ENCODE measurements at places on chromosomes 1 and 21. TPM values are rescaled to one million over a fixed set of nuclear protein-coding genes. Genes with fewer than 3 reads are reported as not detected.

DNA sequence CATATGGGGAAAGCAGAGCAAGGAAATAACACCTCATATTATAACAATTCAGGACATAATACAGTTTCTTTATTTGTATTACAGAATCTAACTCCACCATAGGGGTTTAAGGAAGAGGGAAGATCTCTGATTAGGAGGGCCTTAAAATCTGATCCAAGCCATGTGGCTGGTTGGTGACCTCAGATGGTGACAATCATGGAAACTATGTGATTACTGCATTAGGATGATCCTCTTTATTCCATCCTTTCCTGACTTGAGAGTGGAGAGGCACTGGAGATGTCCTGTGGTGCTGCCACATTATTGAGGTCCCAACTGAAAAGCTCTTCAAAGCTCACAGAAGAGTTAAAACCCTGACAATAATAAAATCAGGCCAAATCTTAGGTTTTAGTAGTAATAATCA lies 168.1 kb upstream of the BEND5 start:
- no peak overlapping the region for H3K4me3 ChIP-seq
- no peaks in the 10 kb centered on the region for H3K36me3 ChIP-seq
- no peaks in the 10 kb centered on the region for H3K27me3 ChIP-seq
- no peak for DNase-seq
- H3K4me1 ChIP-seq: no peaks in the 10 kb centered on the region

- DNase-seq: no peak
- no peak overlapping the region for H3K27ac ChIP-seq
- H3K4me3 ChIP-seq: no peak overlapping the region
- H3K36me3 ChIP-seq: peaks cover 52% of the 10 kb centered on the region
Observed at GRCh38 chr1:955474-955873, 3.6 kb downstream of the NOC2L start.

NEGR1 gene
- not detected for total RNA-seq

GRCh38 chr21:45562965-45563364 lies 20.7 kb upstream of the SLC19A1 start:
- DNase-seq: no peak
- no peak overlapping the region for H3K27ac ChIP-seq
- no peaks in the 10 kb centered on the region for H3K4me1 ChIP-seq
- H3K4me3 ChIP-seq: no peak overlapping the region
- no peaks in the 10 kb centered on the region for H3K36me3 ChIP-seq

DNA sequence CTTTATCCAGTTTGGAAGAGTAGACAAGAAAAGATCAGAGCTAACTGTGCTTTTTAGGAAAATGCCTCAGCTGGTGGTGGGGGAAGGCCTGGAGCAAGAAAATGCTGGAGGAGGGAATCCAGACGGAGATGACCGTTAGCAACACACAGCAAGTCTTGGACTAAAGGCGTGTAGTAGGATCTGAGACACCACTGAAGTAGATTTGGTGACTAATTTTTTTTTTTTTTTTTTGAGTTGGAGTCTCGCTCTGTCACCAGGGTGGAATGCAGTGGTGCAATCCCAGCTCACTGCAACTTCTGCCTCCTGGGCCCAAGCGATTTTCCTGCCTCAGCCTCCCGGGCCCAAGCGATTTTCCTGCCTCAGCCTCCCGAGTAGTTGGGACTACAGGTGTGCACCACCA lies 41.2 kb downstream of the LPAR3 start:
- DNase-seq: no peak
- peaks cover 34% of the 10 kb centered on the region for H3K4me1 ChIP-seq
- H3K4me3 ChIP-seq: no peak overlapping the region
- H3K27ac ChIP-seq: no peak overlapping the region
- no peaks in the 10 kb centered on the region for H3K27me3 ChIP-seq
- no peaks in the 10 kb centered on the region for H3K36me3 ChIP-seq

DNA sequence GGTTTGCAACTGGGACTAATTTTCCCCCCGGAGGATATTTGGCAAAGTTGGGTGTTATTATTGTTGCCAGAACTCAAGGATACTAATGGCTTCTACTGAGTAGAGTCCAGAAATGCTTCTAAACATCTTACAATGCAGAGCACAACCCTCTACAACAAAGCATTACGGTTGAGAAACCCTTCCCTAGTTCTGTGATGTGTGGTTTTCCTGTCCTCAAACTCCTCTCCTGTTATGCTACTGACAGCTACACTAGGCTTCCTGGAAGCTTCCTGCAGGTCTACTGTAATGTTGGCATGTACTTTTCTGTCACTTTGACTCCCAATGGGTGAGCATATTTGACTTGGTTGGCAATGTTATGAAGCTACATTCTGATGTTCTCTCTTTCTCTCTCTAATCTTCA lies 1656.9 kb downstream of the MRPL39 start:
- DNase-seq: no peak
- H3K27me3 ChIP-seq: no peaks in the 10 kb centered on the region
- no peak overlapping the region for H3K4me3 ChIP-seq
- no peaks in the 10 kb centered on the region for H3K36me3 ChIP-seq

DNA sequence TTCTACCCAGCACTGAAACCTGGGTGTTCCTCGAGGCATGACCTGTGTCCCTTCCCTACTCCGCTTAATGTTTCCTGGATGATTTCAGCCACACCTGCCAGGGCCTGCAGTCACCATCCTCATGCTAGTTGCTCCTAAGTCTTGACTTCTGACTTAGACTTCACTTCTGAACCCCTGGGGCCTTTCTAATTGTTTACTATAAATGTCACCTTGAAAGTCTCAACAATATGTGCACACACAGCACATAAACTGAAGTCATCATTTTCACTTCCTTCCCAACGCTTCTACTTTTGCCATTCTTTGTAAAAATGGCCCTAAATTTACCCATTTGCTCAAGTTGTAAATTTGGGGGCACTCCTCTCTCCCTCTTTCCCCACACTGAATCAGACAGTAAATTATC lies 141.1 kb downstream of the DYRK1A start:
- H3K27ac ChIP-seq: no peak overlapping the region
- H3K4me1 ChIP-seq: no peaks in the 10 kb centered on the region
- no peaks in the 10 kb centered on the region for H3K27me3 ChIP-seq
- H3K4me3 ChIP-seq: no peak overlapping the region
- peaks cover 64% of the 10 kb centered on the region for H3K36me3 ChIP-seq
- DNase-seq: no peak

DNA sequence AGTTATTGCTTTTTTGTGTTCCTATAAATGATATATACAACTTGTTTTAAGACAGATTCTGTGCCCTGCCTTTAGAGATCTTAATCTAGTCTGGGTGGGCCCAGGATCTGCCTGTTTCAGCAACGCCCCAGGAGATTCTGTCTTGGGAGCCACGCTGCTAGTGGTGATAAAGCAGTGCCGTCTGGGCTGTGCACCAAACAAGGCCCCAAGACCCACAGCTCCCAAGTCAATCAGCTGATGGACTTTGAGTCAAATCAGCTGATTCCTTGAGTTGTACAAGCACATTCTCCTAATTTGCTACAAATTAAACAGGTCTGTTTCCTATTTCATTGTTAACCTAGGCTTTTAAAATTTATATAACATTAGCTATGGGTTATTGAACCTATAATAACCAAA lies 15.7 kb upstream of the SLC44A3 start:
- H3K36me3 ChIP-seq: no peaks in the 10 kb centered on the region
- no peak overlapping the region for H3K4me3 ChIP-seq
- no peak for DNase-seq
- no peak overlapping the region for H3K27ac ChIP-seq
- no peaks in the 10 kb centered on the region for H3K4me1 ChIP-seq

NTRK1 gene
- total RNA-seq: 2.9 TPM

- no peaks in the 10 kb centered on the region for H3K36me3 ChIP-seq
- no peak overlapping the region for H3K27ac ChIP-seq
- H3K4me1 ChIP-seq: peaks cover 8% of the 10 kb centered on the region
- no peaks in the 10 kb centered on the region for H3K27me3 ChIP-seq
- no peak for DNase-seq
- no peak overlapping the region for H3K4me3 ChIP-seq
Observed at GRCh38 chr1:234489698-234490077, 10.7 kb upstream of the TARBP1 start.

GRCh38 chr1:51415963-51416362 lies 85.6 kb upstream of the TTC39A start:
- DNase-seq: no peak
- H3K4me3 ChIP-seq: no peak overlapping the region
- H3K4me1 ChIP-seq: no peaks in the 10 kb centered on the region
- no peaks in the 10 kb centered on the region for H3K27me3 ChIP-seq

SHC1 gene
- 37.4 TPM for total RNA-seq

DNA sequence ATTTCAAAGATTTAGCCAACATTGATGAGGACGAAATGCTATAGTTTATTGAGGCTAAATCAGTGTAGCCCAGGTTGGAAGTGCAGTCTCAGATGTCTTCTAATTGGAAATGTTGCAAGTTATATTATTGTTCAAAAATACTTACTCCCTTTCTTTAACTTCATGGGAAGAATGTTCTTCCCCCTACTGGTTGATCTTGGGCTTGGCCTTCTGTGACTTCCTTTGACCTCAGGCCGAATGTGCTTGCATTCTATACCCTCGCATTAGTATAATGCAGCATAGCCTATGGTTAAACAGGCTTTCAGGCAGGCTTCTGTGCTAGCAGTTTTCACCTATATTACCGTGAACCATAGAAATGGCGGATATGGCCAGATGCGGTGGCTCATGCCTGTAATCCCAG lies 77.3 kb downstream of the RPE65 start:
- H3K36me3 ChIP-seq: no peaks in the 10 kb centered on the region
- H3K27ac ChIP-seq: no peak overlapping the region
- H3K4me3 ChIP-seq: no peak overlapping the region
- H3K4me1 ChIP-seq: no peaks in the 10 kb centered on the region
- no peak for DNase-seq

DNA sequence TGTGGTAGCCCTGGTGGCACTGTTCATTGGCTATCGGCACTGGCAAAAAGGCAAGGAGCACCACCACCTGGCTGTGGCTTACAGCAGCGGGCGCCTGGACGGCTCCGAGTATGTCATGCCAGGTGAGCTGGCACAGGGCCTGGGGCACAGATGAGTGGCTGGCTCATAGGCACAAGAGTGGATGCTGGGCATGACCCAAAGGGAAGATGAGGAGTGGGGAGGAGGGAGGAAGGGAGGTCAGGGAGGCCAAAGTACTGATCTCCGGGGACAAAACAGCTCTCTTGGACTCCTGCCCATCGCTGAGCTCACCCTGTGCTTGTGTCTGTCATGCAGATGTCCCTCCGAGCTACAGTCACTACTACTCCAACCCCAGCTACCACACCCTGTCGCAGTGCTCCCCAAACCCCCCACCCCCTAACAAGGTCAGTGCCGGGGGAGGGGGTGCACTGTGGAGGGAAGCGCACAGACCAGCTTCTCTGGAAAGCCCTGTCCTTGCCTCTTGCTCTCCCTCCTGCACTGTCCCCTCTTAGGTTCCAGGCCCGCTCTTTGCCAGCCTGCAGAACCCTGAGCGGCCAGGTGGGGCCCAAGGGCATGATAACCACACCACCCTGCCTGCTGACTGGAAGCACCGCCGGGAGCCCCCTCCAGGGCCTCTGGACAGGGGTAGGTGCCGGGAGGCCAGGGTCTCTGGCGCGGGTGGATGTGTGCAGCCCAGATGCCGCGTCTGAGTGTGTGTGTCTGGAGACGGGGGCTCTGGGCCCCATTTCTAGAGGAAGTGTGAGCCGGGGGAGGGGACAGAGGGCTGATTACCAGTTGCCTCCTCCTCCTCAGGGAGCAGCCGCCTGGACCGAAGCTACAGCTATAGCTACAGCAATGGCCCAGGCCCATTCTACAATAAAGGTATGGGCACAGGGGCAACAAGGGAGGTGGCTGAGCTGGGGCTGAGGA lies 7.3 kb upstream of the LRRC71 start:
- H3K4me3 ChIP-seq: no peak overlapping the region
- no peak for DNase-seq
- peak overlapping the region; percentile 79 for H3K27ac ChIP-seq
- no peaks in the 10 kb centered on the region for H3K36me3 ChIP-seq
- no peaks in the 10 kb centered on the region for H3K4me1 ChIP-seq

DNA sequence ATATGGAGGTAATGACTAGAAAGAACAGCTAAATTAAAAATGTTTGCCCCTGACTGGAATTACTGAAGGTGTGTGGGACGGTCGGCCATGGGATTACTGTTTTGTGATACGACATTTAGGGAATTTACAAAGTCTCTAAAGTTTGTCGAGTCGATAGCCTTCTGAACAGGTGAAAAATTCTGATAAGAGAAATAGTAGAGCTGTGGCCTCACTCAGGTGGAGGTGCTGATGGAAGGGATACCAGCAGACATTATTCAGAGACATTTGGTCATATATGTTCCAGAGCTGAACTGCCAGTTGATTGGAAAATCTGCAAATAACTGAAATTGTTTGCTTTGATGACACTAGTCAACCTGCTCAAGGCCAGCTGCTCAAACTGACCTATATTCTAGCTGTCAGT lies 71.1 kb downstream of the ADCY10 start:
- no peaks in the 10 kb centered on the region for H3K27me3 ChIP-seq
- no peak for DNase-seq
- no peaks in the 10 kb centered on the region for H3K36me3 ChIP-seq
- no peaks in the 10 kb centered on the region for H3K4me1 ChIP-seq

FAM72A gene
- total RNA-seq: 17.5 TPM

FCRL2 gene
- not detected for total RNA-seq

ANKRD35 gene
- total RNA-seq: 1.0 TPM

GRCh38 chr1:63143482-63143881 lies 178.9 kb upstream of the FOXD3 start:
- no peak overlapping the region for H3K27ac ChIP-seq
- no peak for DNase-seq
- no peaks in the 10 kb centered on the region for H3K4me1 ChIP-seq

- DNase-seq: no peak
- no peaks in the 10 kb centered on the region for H3K27me3 ChIP-seq
- H3K4me3 ChIP-seq: no peak overlapping the region
- H3K36me3 ChIP-seq: no peaks in the 10 kb centered on the region
Observed at GRCh38 chr1:20071416-20071815, 1.4 kb downstream of the PLA2G5 start.
